ENCODE measurements at places on chromosomes 1 and 21. TPM values are rescaled to one million over a fixed set of nuclear protein-coding genes. Genes with fewer than 3 reads are reported as not detected.

DNA sequence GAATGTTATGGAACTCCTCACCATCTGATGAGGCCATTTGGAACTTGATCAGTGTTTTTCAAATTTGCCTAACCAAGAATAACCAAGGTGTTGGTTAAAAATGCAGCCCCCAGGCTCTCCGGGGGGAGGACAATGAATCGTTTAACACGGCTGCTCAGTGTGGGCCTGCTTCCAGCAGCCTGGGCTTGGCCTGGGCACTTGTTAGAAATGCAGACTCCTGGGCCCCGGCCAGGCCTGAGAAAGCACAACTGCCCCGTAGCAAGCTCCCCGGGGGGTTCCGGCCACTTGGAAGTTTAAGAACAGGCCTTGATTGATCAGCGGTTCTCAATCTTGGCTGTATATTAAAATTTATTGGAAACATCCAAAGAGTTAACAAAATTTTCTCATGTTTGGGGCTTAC lies 22.8 kb upstream of the C2CD2 start:
- no peak overlapping the region for H3K27ac ChIP-seq
- H3K4me3 ChIP-seq: no peak overlapping the region
- H3K36me3 ChIP-seq: no peaks in the 10 kb centered on the region
- H3K27me3 ChIP-seq: no peaks in the 10 kb centered on the region
- peaks cover 20% of the 10 kb centered on the region for H3K4me1 ChIP-seq

DNA sequence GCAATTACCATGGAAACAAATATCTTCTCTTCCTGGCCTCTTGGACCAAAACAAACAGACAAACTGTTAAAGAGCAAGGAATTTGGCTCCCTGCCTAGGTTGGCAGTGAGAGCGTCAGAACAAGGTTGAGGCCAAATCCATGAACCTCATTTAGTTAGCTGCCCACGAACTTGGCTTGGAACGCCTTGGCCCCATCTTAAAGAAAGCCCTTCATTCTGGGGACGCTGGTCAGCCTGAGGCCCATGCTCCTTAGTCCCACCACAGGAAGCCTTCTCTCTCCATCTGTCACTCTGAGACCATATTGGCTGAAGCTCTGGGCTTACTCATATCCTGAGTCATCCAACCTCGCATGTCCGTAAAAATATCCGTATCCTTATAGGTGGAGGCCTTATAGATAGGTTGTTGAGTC lies 62.4 kb upstream of the DIRAS3 start:
- no peak overlapping the region for H3K4me3 ChIP-seq
- no peaks in the 10 kb centered on the region for H3K27me3 ChIP-seq
- H3K27ac ChIP-seq: peak overlapping the region; percentile 18
- no peak for DNase-seq
- H3K36me3 ChIP-seq: no peaks in the 10 kb centered on the region

The RHBDL2 gene
- 9.6 TPM for total RNA-seq

The C1orf56 gene
- total RNA-seq: 5.2 TPM

The GBP7 gene
- total RNA-seq: not detected

The GALNT2 gene
- total RNA-seq: 51.6 TPM

The C1orf167 gene
- not detected for total RNA-seq
